ENCODE measurements at places on chromosomes 16 and 17.

DNA sequence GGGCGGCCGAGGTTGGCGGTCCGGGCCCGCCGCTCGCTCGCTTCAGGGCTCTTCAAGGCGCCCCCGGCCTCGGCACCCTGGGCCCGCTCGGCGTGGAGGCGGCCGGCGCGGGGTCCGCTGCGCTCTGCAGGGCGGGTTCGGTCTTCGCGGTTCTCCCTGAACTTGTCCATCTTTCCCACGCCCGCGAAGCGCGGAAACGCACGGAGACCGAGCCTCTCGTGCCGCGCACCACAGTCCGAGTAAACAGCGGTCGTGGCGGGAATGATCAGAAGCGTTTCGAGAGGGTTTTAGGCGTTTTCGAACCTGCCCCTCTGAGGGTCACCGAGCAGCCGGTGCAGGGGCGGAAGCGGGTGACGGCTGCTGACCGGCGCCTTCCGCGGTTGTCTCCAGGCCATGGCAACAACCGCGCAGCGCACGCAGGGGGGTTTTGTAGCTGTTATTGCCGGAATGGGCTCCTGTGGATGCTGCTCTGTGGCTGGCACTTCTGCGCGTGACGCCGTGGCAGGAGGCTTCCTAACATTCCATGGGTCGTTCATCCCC lies 414 bp downstream of the NARF start:
- DNase-seq = peak; percentile 44

- DNase-seq = no peak
Measured at GRCh38 chr16:4940719-4941118, 3.8 kb upstream of the PPL start.

DNA sequence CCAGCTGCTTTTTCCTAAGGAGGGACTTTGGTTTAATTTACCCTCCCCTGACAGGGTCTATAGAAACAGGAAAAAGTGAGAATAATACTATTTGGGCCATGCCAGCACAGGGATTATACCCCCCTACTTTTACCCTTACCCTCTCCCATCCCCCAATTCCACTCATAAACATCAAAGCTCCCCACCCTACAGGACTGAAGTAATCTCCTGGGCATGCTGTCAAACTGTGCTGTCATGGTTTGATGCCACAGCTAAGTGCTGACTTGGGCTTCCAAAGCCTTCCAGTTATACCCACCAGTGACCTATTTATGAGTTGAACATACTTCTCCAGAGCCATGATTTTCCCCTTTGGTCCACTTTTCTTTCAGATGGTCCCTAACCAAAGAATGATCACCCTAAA lies 12.8 kb downstream of the PHF12 start:
- DNase-seq = no peak

GRCh38 chr17:70369391-70369790 lies 200.1 kb downstream of the KCNJ2 start:
- no peak for DNase-seq

- no peak for DNase-seq
Measured at GRCh38 chr17:79084291-79085153, 9.9 kb downstream of the ENGASE start.

DNA sequence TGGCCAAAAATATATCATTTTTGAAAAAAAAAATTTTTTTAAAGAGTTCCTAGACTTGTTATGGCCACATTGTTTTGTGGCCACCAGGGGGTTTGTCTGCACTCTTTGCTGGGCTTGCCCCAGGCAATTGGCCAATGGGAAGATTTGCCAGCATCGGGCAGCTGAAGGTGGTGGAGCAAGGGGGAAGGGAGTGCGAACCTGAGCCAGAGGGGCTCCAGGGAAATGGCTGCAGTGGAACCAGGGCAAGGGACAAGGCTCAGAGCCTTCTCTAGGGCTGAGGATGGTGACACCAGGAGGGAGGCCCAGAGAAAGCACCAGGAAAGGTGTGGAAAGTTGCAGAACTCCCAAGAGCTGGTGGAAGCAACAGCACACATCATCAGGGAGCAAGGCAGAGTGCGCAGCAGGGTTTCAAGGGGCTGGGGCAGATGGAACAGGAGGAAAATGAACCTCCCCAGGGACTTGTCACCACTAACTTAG lies 15.5 kb upstream of the CMIP start:
- peak; percentile 47 for DNase-seq

- no peak for DNase-seq
Measured at GRCh38 chr17:69928611-69929010, 146.4 kb upstream of the KCNJ16 start.

DNA sequence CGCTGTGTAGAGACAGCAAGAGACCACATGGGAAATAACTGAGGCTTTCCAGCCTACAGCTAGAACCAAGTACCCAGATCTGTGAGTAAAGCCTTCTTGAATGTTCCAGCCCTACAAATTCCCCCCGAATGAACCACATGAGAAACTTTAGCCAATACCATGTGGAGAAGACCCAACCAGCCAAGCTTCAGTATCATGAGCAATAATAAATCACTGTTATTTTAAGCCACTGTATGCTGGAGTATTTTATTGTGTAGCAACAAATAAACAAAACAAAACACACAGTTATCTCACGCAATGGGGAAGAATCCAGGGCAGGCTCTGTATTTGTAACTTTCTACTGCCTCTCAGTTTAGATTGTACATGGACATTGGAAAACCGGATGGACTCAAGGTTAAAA lies 426.2 kb downstream of the CDH11 start:
- DNase-seq = no peak

GRCh38 chr17:58531661-58532554 lies 17.5 kb upstream of the MTMR4 start:
- DNase-seq = peak; percentile 60

DNA sequence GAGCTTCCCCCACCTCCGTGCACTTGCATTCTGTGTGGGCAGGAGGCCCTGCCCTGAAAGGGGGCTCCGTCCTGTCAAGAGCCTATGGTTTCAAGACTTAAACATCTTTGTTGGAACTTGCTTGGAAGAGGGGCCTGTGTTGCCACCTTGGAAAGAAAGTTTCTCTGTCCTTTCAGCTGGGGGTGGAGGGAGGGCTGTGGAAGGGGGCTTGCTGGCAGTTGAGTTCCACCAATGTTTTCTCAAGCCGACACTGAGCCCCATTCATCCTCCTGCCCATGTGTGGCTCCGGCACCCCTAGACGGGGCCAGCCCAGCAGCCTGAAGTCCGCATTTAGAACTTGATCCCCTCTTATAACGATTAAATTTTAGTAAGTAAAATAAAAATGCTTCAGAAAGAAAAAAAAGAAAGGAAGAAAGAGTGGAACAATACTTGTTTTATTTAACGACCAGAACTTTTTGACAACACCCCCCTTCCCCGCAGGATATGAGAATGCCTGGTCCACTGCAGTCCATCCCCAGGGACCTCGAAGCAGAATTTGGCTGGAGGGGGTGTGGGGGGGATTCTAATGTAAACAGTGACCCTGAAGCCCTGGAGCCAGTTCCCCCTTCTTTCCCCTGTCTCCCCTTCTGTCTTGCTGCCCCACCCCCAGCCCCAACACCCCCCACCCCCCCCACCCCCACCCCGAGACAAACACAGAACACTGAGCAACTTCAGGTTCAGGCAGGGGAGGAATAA lies 26.9 kb upstream of the CLEC18A start:
- DNase-seq = no peak

DNA sequence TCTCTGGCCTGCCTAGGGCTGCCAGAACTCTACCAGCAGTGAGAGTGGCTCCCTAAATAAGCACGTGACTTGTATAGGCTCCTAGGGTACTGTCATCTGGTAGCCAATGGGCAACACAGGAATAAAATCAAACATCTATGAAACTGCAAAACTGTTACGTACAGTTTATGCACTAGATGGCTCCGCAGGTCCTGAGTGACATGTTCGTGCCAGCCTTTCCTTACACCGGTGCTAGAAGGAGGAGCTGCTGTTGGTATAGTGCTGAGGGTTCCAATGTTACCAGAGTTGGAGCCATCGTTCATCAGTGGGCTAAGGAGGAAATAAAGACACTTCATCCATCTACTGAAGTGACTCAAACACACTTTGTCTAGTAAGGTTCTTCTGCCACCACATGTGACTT lies 63.2 kb upstream of the TRAP1 start:
- no peak for DNase-seq

GRCh38 chr17:79929257-79930061 lies 90.2 kb upstream of the CBX4 start:
- no peak for DNase-seq

GRCh38 chr17:64994781-64995538 lies 61.6 kb downstream of the GNA13 start:
- no peak for DNase-seq

DNA sequence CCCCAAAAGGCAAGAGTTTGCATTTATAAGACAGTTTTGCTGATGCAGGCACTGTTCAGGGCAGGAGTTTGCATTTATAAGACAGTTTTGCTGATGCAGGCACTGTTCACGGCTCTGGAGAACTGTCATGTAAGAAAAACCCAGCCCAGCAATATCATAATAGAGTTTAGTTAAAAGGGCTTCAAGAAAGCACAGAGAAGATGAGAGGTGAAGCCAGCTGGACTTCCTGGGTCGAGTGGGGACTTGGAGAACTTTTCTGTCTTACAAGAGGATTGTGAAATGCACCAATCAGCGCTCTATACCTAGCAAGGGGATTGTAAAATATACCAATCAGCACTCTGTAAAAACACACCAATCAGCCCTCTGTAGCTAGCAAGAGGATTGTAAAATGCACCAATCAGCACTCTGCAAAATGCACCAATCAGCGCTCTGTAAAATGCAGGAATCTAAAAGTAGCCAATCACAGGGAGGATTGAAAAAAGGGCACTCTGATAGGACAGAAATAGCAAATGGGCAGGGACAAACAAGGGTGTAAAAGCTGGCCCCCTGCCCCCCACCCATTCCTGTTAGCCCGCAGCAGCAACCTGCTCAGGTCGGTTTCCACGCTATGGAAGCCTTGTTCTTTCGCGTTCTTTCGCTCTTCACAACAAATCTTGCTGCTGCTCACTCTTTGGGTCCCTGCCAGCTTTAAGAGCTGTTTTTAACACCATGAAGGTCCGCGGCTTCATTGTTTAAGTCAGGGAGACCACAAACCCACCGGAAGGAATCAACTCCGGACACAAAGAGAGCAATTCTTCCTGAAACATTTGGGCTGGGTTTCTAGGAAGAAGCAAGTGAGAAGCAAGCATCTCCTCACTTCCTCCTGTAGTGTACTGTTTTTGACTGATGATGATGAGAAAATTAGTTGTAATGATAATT lies 1.8 kb upstream of the CBX1 start:
- DNase-seq = peak; percentile 57

GRCh38 chr17:55607731-55608341 lies 96.6 kb upstream of the SMIM36 start:
- no peak for DNase-seq

DNA sequence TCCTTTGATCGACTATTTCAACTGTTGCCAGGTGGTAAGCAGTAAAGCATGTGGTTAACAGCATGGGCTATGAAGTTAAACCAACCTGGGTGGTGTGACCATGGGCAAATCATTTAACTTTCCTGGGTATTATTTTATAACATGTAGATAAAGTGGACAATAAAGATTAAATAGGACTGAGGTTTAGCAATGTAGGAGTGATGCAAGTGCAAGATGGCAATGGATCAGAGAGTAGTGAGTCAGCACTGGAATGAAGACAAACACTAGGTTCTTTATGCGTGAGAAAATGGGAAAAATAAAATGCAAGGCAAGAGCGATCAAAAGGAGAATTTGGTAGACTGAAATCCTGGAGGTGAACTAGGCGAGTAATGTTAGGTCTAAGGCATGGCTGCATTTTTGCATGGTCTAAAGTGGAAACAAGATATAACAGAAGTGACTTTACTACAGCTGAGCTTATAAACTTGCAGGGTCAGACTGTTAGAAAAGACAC lies 222.4 kb upstream of the AXIN2 start:
- DNase-seq = no peak

- DNase-seq = no peak
Measured at GRCh38 chr16:1471569-1472194, 3.1 kb downstream of the CLCN7 start.

GRCh38 chr17:38672788-38673706 lies 1.7 kb downstream of the EPOP start:
- DNase-seq = no peak

DNA sequence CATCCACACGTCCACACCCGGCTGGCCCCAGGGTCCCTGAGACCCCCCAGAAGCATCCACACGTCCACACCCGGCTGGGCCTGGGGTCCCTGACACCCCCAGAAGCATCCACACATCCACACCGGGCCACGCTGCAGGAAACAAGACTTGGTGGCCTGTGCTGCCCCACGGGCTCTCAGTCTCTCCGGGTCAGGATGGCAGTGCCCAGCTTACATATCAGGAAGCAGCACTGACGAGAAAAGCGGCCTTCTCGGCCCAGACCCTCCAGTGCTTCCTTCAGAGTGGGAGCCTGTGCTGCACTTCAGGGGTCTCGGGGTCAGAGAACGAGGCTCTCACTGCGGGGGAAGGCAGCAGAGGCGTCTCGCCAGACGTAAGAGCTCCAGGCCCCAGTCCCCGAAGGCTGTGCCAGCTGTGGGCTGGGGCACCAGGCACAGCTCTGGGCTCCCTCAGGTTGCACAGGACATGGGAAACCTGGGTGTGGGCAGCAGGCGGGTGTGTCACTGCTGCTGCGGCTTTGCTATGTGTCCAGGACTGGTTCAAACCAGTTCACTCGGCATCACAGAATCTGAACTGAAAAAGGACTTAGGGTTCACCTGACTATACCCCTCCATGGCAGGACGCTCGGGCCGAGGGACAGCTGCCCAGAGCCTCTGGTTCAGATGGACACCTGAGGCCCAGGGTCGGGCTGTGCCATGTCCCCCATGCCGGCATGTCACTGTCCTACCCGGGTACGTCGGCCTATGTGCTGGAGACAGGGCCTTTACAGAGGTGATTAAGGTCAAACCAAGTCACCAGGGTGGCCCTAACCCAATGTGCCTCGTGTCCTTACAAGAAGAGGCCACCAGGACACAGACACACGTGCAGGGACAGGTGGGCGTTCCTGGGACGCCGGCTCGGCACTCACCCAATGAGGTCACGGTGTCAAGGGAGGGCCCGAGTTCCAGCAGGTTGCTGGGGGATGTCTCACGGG lies 40.2 kb upstream of the CHMP6 start:
- no peak for DNase-seq

DNA sequence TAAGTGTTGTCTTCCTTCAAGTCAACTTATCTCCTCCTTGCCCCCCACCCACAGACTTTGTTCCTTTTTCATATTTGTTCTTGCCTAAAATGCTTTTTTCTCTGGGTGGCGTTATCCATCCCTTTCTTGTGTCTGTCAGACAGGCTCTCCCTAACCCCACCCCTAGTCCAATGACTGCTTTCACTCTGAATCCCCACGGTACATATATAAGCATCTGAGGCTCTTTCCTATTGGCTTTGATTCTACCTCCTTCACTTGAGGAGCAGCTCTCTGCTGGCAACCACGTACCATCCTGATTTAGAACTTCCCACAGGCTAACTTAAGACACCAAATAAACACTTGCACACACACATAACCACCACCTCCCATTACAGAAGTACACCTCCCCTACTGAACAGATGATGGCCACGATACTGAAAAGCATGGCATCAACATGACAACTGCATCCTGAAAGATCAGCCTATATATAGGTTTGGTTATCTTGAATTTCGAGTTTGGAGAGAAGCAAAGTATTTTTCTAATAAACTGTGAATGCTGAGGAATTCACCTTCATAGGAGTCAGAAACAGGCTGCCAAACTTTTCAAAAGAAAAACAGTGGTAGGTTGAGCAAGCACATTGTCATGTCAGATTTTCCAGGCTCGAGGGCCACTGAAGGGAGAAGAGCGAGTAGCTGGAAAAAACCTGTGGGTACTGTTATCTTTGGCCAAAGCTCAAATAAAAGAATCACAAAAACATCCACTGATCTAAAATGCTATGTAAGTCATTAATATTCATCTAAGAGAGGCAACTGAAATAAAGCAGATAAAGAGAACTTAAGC lies 24.3 kb downstream of the STAT3 start:
- no peak for DNase-seq

- DNase-seq = no peak
Measured at GRCh38 chr17:63647936-63648335, 25.7 kb downstream of the MAP3K3 start.
